ENCODE measurements at places on chromosomes 12 and 14.

- DNase-seq = no peak
Observed at GRCh38 chr14:28759653-28760313, 6.8 kb upstream of the FOXG1 start.

GRCh38 chr14:90742729-90743128, 73.5 kb downstream of the TTC7B start:
- DNase-seq = no peak

DNA sequence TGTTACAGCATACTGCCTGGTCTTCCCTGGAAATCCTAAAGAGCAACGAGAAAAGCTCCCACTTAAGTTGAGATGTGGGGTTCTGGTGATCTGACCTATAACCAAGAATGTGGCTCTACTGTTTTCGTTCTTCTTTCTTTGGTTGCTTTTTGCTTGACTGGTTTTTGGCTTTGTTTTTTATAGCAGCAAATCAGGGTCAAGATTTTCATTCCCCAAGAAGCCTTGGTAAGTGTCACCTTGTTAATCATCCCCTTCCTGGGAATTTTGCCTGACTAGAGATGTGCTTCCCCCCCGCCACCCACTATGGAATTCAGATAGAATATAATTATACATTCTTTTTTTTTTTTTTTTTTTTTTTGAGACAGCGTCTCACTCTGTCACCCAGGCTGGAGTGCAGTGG, 116.7 kb upstream of the FOXN3 start:
- DNase-seq = no peak

- DNase-seq = no peak
Observed at GRCh38 chr14:31400031-31400638, 20.2 kb downstream of the HEATR5A start.

- no peak for DNase-seq
Observed at GRCh38 chr12:52221912-52222457, 11.1 kb upstream of the KRT7 start.

GRCh38 chr12:18872770-18873169, 134.9 kb downstream of the CAPZA3 start:
- no peak for DNase-seq

GRCh38 chr12:122859303-122860039, 24.2 kb downstream of the HIP1R start:
- no peak for DNase-seq

DNA sequence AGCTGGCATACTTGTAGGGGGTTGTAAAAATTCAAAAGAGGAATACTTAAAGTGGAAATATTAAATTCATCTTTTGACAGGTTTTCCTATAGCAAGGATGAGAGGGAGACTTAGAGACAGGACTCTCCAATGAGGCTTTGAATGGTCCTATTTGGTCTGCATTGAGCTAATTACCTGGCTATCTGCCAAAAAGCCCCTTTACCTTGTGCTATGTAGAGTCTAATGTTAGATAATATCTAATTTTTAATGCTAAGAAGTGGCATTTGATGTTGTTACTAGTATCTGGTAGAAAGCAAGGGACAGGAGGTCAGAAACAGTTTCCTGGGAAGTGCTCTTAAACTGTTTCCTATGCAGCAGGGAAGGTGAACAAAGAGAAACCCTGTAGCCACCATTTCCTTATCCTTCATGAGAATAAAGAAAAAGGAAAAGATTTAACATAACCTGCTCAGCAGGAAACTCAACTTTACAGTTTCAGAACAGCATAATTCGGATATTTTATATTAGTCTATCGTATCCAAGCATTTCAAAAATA, 550.0 kb downstream of the SOX5 start:
- no peak for DNase-seq

GRCh38 chr14:91155626-91156089, 41.8 kb downstream of the DGLUCY start:
- no peak for DNase-seq

- no peak for DNase-seq
Observed at GRCh38 chr12:121804417-121805111, 755 bp downstream of the SETD1B start.

- DNase-seq = no peak
Observed at GRCh38 chr12:23098110-23098509, 473.1 kb downstream of the ETNK1 start.

- no peak for DNase-seq
Observed at GRCh38 chr12:47188576-47189441, 109.0 kb upstream of the AMIGO2 start.

GRCh38 chr14:99038431-99038820, 233.6 kb downstream of the BCL11B start:
- no peak for DNase-seq

All from glomerular endothelial cell (primary cell).